ENCODE measurements at places on chromosomes 12 and 14. TPM values are rescaled to one million over a fixed set of nuclear protein-coding genes. Genes with fewer than 3 reads are reported as not detected.

DYRK4 gene
- 25.5 TPM for total RNA-seq

CCNK gene
- total RNA-seq: 14.2 TPM

GRCh38 chr14:57362361-57362760, 28.0 kb upstream of the NAA30 start:
- DNase-seq: no peak

- peak; percentile 78 for DNase-seq
Observed at GRCh38 chr12:124441443-124442194, 125.8 kb downstream of the NCOR2 start.

DNA sequence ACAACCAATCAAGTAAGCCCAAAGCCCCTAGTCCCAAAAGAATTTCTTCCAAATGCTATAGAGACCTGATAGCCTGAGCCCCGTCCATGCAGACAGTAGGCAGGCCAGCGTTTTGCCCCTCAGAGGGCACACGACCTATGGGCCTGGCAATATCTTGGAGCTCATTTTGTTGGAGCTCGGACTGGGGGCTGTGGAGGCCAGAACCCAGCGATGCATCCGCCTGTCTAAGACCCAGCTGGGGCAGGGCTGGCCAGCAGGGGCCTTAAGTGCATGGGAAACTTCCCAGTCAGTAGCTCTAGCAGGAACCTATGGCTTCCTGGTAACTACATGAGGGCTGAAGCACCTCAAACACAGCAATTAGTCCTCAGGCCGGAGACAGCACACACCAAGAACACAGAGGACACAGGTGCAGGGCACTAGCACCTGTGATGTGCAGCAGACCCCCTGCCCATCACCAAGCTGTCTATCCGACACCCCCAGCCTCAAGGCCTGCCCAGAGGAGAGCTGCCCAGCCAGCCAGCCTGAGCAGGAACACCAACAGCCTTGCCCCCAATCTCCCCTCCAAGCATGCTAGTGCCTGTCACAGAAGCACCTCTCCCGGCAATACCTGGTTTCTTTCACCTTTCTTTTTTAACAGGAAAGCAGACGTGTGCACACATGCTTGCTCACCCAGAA, 50.8 kb downstream of the ARL6IP4 start:
- DNase-seq: no peak

DNA sequence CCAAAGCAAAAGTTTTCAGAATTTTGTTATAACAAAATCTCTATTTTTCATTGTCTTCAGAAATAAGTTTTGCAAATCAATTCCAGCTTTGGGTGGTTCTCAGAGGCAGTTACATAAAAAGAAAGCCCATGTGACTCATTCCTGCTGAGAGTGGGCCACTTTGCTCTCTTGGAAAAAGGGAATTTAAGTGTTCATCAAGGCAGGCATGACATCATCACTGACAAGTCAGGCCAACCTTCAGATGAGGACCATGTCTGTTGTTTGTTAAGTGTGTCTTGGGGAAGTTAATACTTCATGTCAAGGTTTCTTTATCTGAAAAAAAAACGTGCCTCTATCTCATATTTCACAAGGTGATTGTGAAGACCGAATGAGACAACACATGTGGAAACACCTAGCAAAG, 519.8 kb upstream of the TMPO start:
- DNase-seq: no peak

GRCh38 chr14:57391517-57392195, 1.3 kb downstream of the NAA30 start:
- no peak for DNase-seq
